ENCODE measurements at places on chromosomes 1 and 21.

GRCh38 chr1:154910851-154911250 lies 25.7 kb downstream of the PMVK start:
- no peak for DNase-seq

- DNase-seq: no peak
Observed at GRCh38 chr1:164699815-164700491, 141.0 kb downstream of the PBX1 start.

- DNase-seq: no peak
Observed at GRCh38 chr1:36879613-36880012, 154.7 kb downstream of the GRIK3 start.

DNA sequence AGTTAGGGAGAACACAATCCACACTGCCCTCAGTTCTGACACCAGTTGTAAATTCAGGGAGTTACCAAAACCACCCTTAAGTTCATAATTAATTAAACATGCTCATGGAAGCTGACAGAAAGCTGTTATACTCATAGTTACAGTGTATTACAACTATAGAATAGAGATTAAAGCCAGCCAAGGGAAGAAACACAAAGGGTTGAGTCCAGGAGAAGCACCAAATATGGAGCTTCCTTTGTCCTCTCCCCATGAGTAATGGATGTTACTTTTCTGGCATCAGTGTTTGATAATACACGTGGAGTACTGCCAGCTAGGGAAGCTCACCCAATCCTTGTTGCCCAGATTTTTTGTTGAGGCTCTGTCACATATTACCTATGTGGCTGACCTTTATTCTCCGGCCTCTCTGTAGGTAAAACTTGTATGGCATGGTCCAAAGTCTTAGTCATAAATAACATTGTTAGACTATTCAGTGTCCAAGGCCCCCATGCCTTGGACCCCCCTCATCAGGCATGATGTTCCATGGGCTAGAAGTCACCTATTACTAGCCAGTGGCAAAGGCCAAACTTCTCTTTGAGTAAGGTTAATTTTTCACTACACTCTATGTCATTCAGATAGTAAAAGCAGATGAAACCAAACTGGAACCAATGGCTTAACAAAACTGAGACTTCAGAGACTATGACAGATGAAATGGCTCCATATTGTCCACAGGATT lies 175.7 kb downstream of the GPR52 start:
- no peak for DNase-seq

Data from AG04450 (cell line).